SK-N-SH treated with all-trans-retinoic acid at 6 μM for 48 hours (cell line): ENCODE measurements at places on chromosomes 3 and 15.

GRCh38 chr15:45641999-45642932 is 7.4 kb downstream of the SQOR start:
- ATAC-seq, result peak; percentile 81

- ATAC-seq, result no peak
Observed at GRCh38 chr15:41494190-41494921, 682 bp downstream of the ITPKA start.

DNA sequence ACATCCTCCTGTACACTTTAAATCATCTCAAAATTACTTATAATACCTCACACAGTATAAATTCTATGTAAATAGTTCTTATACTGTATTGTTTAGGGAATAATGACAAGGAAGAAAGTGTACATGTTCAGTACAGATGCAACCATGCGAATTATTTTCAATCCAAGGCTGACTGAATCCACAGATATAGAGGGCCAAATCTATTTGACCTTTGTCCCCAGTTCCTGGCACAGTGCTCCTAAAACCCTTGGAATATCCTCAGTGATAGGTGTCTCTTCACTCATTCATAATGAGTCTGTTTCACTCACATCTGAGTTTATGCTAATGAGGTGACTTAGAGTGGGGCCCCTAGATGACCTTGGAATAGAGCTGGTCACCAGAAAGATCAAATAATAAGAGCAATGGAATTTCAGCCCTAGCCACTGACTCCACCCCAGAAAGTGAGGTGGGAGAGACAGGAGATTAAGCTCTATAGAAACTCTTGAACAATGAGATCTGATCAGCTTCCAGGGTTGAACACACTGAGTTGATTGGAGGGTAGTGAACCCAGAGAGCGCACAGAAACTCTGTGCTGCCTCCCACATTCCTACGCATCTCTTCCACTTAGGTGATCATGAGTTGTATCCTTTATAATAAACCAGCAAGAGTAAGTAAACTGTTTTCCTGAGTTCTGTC is 65.3 kb downstream of the ADAM10 start:
- no peak for ATAC-seq

DNA sequence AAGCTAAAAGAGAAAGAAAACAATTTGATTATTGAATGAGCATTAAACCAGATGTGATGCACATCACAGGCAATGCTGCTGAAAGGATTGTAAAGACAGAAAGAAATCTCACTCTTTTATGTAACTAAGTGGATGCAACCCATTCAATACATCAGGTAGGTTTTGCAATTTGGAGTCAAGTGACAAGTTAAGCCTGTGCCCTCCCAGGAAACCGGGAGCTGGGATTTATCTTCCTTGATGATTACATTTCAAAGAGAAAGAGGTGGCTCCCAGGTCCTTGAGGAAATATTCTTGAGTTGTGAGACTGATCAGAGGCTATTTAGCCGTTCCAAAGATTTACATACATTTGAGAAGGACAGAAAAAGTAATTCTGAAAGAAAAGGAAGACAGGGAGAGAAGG is 219.0 kb upstream of the PROK2 start:
- no peak for ATAC-seq

DNA sequence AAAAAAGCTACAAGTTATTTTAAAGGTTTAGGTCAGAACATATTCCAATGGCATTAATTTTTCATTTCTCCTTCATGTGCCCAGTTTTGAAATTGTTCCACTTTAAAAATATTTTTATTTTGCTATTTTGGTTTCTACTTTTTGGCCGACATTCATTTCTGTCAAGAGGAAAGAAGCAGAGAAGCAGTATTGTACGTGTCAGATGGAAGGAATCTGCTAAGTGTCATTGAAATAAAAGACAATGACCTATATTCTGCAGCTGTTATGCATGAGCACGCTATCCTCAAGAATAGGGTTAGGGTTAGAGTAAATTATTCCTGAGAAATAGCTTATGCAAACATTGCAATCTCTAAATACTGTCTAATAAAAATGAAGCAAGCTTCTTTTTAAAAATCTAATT is 941.7 kb downstream of the TUSC7 start:
- ATAC-seq, result no peak

- ATAC-seq, result peak; percentile 31
Observed at GRCh38 chr3:113228498-113229286, 17.3 kb downstream of the BOC start.
